Fibroblast of skin of abdomen (primary cell): ENCODE measurements at places on chromosomes 3 and 15.

DNA sequence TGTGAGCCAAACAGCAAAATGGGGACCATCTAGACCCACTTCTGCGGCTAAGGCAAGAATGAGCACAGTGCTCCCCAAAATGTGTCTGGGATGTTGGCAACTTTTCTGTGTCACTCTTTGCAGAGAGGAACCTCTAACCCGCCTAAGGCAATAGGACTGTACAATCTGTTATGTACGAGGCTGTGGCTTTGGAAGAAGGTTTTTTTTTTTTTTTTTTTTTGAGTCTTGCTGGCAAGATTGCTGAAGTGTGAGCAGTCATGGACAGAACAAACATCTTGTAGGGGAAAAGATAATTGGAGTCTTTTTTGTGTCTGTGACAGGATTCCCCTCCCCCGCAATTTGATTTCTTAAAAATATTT is 7.2 kb downstream of the FEZF2 start:
- no peak for DNase-seq

DNA sequence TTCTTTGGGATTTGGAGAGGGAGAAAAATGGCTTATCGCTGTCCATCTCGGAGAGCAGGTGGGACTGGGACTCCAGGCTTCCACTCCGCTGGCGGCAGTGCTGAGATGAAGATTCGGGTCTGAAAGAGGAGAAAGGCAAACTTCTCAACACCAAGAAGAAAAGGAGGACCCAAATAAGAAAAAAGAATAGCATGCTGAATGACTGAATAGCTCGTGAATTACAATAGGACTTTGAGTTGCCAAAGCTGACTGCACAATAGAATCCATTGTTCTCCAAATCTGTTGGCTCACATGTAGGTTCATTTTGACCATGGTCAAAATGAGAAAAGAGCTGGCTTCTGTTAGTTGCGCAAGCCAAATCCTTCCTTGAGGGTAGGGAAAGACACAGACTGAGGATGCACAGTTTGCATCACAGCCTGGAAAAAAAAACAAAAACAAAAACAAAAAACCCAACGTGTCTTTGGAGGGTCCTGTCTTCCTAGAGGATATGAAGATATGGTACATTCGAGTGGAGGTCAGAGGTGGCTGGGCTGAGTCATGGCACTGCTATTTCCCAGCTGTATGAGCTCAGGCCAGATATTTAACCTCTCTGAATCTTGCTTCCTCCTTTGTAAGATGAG is 59.3 kb upstream of the LMOD3 start:
- peak; percentile 54 for DNase-seq

DNA sequence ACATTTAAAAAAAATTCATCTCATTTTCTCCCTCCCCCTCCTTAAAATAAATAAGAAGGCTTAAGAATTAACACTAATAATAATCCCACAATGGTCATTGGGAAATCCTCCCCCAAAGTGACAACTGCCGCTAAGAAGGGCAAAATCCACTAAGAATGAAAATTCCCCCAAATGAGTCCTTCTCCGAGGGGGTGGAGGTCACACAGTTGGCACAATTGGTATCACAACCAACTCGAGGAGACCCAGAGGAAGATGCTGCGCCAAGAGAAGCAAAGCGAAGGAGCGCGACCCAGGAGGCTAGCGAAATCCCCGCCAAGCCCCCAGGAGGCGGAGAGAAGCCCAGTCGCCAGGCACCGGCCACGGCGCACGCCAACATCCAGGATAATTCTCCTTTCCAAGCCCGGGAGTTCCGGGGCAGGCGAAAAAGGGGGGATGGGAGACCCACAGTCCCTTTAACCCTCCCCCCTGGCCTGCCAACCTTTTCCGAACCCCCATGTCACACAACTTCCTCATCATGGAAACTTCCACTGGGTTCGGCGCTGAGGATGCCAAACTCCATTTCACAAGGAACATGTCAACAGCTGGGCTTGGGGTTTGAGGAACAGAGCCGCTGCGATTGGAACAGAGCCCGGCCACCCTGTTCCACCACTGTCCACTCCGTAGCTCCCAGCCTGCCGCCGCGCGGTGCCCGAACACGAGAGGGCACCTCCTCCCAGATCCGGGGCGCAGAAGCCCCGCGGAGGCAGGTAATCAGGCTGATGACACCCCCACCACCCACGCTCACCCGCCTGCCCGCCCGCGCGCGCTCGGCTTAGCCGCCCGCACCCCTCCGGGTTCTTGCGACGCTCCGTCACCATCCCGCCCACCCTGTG is 668 bp downstream of the THRB start:
- no peak for DNase-seq

- peak; percentile 73 for DNase-seq
Observed at GRCh38 chr15:29925227-29926082, 103.2 kb upstream of the TJP1 start.

- DNase-seq, result no peak
Observed at GRCh38 chr3:192906940-192907339, 10.7 kb downstream of the MB21D2 start.

DNA sequence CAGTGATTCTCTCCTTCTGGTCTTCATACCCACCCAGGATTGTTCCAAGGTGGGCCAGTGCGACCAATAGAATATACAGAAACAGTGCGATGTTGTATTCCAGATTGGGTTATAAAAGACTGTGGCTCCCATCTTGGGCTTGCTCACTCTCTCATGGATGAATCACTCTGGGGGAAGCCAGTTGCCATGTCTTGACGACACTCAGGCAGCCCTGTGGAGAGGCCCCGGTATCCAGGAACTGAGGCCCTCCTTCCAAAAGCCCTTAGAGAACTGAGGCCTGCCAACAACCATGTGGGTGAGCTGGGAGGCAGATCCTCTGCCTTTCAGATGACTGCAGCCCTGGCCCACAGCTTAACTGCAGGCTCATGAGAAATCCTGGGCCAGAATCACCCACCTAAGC is 57.2 kb downstream of the SH3GL3 start:
- DNase-seq, result peak; percentile 13

DNA sequence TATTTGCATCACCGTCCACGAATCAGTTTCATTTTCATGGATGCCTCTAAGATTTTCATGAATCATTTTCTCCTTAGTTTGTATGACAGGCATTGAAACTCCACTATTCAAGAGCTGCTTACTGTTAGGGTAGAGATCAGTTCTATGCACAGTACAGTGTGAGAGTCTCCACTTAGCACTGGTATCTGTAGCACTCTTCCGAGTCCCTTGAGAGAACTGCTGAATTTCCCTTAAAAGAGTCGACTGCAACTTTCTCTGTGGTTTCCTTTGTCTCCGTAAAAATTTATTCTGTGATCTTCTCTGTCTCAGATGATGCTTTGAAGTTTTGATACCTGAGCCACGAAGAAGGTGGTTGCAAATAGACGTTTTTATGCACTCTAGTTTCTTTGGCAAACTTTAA is 14.8 kb downstream of the GTPBP8 start:
- DNase-seq, result no peak

GRCh38 chr3:141302364-141303141 is 65.8 kb upstream of the ZBTB38 start:
- no peak for DNase-seq

DNA sequence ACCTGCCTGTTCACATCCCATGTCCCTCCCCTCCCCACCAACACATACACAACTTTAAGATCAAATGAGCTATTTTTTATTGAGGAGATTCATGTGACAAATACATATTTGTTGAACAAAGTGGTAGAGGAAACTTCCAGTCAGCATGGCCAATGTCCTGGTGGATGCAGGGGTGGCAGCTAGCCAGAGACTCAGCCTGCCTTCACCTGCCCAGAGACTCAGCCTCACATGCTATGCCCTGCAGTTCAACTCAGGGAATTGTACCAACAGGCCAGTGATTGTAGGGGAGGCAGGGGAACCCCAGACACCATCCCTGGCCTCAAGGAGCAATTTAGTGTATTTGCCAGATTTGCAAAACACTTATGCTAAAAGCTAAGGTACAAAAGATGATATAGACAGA is 136.6 kb downstream of the OPA1 start:
- no peak for DNase-seq

DNA sequence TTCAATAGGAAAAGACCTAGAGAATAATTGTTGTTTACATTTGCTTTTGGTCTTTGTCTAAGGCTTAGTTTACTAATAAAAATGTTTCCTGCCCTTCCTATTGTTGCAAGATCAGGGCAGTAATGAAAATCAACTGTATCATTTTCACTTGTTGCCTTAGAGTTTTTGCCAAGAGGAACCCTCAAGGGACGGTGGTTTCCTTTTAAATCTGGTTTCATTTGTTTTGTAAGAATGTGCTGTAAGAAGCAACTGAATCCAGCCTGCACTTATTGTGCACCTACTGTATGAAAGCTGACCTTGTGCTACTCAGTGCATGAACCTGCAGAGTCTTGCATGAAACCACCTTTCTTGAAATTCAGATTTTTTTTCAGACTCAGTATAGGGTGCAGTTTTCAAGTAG is 5.3 kb downstream of the IGF1R start:
- DNase-seq, result no peak

DNA sequence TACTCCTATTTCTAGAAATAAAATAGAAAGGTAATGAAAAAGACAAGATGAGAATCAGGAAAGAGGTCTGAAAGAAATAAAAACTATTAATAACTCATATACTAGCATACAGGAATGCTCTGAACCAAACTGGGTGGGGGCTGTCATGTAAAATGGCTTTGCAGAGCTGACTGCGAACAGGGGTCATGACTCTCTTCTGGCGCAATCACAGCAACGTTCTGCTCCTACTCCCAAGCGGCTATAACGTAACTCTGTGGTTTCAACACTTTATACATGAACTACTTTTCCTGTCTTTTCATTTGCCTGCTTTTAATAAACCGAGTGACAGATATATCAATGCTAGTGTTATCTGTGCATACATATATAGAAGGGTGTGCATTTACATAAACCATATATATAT is 116.7 kb downstream of the DLG1 start:
- DNase-seq, result peak; percentile 58

- no peak for DNase-seq
Observed at GRCh38 chr15:79060175-79060574, 30.4 kb downstream of the RASGRF1 start.

DNA sequence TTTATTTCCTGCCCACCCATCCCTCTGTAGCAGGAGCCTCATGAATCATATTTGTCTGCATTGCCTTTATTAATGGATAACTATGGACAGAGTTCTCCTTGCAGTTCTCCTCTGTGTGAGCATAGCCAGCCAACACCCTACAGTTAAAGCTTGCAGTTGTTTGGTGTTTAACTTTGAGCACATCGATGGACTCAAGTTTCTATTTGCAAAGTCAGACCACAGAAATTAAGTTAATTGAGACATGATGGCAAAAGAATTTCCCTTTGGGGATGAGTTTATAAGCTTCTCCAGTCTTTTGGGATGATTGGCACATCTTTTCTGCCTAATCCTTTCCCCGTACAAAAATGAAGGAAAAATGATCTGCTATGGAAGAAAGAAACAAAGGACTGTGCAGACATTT is 398.9 kb upstream of the THBS1 start:
- DNase-seq, result peak; percentile 92

GRCh38 chr15:90646662-90647305 is 70.4 kb upstream of the BLM start:
- no peak for DNase-seq

GRCh38 chr3:193240436-193240849 is 579 bp upstream of the PLAAT1 start:
- no peak for DNase-seq

DNA sequence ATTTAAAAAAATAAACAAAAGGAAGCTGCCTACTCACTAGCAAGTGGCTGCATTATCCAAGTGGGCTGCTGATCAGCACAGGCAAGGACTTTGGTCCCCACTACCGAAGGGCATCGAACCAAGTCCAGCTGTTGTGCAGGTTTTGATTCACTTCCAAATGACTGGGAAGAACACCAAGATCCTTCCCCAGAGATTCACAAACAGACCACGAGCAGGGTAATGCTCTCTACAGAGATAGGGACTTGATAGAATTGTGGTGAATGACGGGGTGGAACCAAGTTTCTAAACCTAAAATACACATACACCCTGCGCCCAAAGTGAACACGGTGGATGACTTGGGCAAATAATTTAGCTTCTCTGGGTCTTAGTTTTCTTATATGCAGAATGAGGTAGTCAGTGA is 203.7 kb upstream of the ICE2 start:
- no peak for DNase-seq

DNA sequence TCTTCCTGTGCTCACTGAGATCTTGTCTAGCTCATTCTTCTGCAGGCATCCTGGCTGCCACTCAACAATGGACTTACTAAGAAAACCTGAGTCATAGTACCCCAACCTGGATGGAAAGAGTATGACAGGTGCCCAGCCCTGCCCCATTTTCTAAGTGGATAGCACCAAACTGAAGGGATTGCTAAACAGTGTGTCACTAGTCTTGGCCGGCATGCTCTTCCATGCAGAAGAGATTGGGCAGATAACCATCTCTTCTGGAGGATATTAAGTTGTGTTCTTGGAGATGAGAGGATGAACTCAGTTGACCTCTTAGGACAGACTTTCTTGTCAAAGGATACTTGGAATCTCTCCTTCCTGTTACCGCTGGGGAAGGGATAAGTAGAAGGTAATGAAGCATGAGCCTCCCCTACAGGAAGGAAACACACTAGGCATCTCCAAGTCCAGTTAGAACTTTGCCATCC is 797.5 kb downstream of the AGBL1 start:
- DNase-seq, result no peak

GRCh38 chr3:87145553-87145952 is 81.6 kb upstream of the CHMP2B start:
- DNase-seq, result no peak

GRCh38 chr3:186458306-186459107 is 85.7 kb downstream of the CRYGS start:
- DNase-seq, result no peak

DNA sequence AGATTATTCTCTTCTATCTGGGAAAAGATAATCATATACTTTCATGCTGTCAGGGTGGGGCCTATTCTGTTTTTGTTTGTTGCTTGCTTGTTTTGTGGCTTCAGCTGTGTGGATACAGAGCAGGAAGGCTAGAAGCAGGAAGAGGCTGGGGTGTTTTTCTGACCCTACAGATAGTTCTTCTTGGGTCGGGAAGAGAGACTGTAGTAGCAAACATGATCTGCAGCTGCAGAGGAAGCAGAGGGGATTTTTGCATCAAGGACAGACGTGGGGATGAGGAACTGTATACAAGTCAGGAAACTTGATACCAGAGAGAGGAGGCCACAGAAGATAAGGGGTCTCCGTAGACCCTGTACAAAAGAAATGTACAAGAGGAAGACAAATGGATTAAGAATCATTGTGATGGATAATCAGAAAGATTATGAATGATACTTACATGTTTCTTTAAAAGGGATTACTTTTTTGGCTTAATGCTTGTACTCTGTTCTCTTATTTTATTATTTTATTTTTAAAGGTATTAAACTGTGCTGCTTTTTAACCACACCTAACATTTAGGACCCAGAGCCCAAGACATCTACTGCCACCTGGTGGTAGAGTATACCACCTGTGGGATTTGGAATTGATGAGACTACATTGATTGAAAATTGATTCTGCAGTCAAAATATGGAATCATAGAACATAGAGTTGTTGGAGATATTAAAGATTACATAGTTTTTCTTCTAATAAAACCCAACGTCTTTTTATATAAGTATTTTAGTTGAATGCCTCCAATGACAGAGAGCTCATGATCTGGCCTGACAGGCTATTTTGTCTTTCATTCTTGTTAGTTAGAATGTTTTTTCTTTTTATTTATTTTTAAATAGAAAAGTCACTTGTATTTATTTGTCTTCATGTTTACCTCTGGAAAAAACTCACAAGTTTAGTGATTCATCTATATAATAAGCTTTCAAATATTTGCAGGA is 87.3 kb upstream of the ROPN1 start:
- DNase-seq, result peak; percentile 37
